ENCODE measurements at places on chromosomes 6 and 20. TPM values are rescaled to one million over a fixed set of nuclear protein-coding genes. Genes with fewer than 3 reads are reported as not detected.

- DNase-seq: no peak
Measured at GRCh38 chr20:5045906-5046305, 44.6 kb upstream of the SLC23A2 start.

GRCh38 chr6:107284805-107285204 lies 169.5 kb upstream of the BEND3 start:
- no peak for DNase-seq

DNA sequence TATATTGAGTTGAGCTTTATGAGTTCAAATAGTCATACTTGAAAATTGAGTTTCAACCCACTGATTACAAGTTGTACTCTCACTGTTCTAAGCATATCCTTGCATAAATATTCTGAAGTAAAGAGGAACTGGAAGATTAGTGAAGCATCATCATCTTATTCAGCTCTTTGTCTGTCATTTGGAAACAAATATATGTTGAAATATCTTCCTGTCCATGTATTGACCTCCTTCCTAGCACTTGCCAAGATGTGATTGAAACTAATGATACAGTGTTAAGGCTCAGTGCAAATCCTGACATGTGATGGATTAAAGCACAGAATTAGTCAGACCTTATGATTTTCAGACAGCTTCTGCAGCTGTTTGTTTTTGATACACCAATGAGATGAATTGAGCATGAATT lies 434.3 kb downstream of the TBC1D32 start:
- no peak for DNase-seq

DNA sequence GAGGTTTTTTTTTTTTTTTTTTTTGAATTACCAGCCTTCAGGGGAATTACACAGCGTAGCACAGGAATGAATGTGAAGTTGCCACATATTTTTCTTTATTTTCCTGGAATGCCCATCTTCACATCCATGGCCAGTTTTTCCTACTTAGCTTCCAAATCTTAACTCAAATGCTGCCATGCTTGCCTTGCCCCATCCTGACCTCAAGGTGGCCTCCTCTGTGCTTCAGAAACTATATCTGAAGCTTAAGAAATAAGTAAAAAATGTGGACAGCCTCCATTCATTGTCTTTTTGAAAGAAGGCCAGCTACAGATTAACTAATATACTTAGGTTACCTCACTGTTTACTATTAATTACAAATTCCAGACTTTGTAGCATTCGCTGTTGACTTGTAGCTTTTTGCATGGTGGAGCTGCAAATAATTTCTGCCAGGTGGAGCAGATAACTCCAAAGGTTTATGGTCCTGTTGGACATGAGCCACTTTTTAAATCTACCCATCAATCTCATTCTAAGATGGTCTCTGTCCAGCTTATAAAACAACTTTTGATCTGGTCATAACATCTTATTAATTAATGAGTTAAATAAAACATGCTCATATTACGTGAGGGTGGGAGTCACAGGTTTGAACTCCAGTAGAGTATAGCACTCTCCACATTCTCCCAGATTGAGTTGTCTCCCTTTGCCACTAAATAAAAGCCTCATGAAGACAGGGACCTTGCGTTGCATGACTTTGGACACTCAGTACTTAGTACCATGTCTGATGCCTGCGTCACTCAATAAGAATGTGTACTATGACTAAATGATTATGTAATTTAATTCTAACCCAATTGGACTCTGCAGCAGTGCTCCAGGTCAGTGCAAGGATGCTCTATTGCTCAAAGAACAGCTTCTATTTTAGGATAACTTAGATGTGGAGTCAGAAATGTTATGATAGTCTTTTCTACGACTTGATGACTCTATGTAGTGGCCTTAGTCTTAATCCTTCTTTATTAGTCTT lies 678.6 kb upstream of the CITED2 start:
- no peak for DNase-seq

DNA sequence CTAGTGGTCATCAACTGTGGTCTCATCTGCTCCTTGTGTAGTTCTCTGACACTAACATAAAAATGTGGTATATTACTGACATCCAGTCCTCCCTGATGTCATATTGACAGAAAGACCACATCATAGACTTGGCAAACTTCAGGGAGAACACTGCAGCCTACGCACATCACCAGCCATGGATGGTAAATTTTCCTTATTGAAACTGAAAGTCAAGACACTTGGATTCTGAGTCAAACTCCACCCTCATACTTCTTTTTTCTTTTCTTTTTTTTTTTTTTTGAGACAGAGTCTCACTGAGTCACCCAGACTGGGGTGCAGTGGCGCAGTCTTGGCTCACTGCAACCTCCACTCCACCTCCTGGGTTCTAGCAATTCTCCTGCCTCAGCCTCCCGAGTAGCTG lies 25.4 kb downstream of the NDRG3 start:
- DNase-seq: no peak

GRCh38 chr20:14234666-14235295 lies 102.6 kb downstream of the FLRT3 start:
- no peak for DNase-seq

- DNase-seq: peak; percentile 89
Measured at GRCh38 chr6:16331384-16332174, 93.2 kb downstream of the GMPR start.

DNA sequence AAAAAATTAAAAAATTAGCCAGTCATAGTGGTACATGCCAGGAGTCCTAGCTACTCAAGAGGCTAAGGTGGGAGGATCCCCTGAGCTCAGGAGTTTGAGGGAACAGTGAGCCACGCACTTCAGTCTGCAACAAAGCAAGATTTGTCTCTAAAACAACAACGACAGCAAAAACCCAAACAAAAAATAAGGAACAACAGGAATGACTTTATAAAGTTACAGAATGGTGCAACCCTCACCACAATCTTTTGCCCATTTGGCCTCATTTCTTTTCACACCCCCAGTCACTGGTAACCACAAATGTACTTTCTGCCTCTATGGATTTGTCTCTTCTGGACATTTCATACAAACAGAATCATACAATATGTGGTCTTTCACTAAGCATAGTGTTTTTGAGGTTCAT lies 16.7 kb upstream of the ZFAND3 start:
- DNase-seq: no peak

- DNase-seq: no peak
Measured at GRCh38 chr6:38039502-38039901, 220.0 kb downstream of the ZFAND3 start.

GRCh38 chr20:7274870-7275269 lies 507.4 kb downstream of the BMP2 start:
- no peak for DNase-seq

GRCh38 chr20:42218621-42219374 lies 600.6 kb upstream of the CHD6 start:
- no peak for DNase-seq

DNA sequence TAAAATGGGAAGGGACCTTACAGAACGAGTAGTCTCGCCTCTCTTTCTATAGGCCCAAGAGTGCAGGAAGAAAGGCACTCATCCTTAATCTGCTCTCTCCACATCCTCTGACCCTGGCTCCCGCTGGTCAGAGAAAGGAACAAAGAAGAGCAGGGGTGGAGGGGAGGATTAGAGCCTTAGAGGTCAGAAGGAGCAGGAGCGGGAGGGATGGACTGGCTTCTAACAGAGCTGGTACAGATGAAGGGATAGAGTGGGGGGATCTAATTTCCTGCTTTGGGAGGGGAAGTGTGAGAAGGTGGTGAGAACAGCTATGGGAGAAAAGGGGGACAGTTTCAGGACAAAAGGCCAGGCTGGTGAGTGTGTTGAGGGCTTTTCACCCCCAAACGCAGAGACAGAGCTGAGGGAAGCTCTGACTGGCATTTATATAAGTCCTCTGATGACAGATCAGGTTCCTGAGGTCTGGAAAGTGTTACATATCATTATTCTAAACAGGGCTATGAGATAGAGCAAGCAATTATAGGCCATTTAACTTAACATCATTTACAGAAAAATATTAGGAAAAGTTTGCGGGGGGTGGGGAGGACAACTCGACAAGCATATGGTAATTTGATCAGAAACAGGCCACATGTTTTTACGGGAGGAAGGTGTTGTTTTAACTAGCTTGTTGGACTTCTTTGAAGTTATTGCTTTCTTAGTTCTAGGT lies 111.1 kb downstream of the FOXC1 start:
- no peak for DNase-seq

GRCh38 chr20:37776049-37776448 lies 82.2 kb downstream of the CTNNBL1 start:
- no peak for DNase-seq

GRCh38 chr6:135182071-135183001 lies 1.2 kb downstream of the MYB start:
- DNase-seq: peak; percentile 88

GRCh38 chr6:117733341-117733740 lies 58.1 kb downstream of the NUS1 start:
- no peak for DNase-seq

GRCh38 chr6:43861212-43861894 lies 91.3 kb downstream of the VEGFA start:
- DNase-seq: peak; percentile 21

DNA sequence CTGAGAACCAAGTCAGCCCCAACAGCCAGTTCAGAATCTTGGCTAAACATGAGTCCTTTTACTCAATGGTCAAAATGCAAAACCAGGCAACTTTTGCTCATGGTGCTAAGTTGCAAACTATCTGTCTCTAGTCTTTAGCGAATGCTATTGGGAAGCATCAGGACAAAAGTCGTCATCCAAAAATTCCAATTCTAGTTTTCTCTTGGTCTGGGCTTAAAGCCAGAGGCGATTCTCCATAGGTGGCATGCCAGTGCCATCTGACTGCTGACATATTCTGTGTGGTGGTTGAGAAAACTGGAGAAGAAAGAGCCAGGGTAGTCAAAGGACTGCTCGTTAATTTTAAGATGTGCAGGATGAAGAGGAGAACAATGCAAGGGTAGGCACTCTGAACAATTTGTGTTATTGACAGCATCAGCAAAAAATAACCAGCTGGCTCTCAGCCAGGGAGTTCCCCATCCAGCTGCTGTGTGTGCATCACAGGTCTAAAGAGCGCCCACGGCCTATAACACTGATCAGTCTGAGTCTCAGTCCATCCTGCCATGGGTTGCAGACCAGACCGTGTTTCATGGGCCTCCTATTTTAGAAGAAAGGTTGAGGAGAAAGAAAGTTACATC lies 313.6 kb downstream of the ALDH8A1 start:
- DNase-seq: no peak

DNA sequence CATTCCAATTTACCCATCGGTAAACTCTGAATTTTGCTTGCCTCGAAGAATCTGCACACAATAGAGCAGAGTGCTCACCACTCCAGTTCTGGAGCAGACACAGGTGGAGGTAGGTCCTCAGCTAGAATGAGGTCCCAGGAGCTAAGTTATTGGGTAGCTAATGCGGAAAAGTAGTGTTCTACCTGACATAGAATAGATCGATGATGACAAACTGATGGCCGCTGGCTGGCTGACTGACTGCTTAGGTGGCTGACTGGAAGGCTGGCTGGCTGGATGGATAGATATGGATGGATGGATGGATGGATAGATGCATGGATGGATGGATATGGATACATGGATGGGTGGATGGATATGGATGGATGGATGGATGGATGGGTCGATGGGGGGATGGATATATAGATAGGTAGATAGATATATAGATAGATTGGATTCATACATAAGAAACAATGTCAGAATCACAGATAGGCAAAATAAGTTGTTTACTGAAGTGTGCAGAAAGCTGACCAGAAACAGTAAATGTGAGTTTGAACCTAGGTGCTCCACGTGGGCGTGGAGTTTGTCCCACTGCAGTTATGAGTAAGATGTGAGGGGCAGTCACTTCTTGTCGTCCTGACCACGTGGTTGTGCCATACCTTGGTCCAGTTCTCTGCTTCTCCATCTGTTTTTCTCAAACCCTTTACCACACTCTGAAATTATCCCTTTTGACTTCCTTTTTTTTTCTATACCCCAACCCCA lies 62.1 kb downstream of the TBXT start:
- DNase-seq: no peak

GRCh38 chr6:157226026-157226625 lies 97.2 kb downstream of the TMEM242 start:
- no peak for DNase-seq

- DNase-seq: no peak
Measured at GRCh38 chr6:67141005-67141404, 1434.0 kb upstream of the EYS start.

The TFAP2C gene
- not detected for total RNA-seq

The LY6G6F gene
- total RNA-seq: 4.9 TPM

The EYS gene
- not detected for total RNA-seq

The COL21A1 gene
- 2.9 TPM for total RNA-seq

The CTNNBL1 gene
- total RNA-seq: 46.5 TPM
